Uterus (tissue), 4 donors: ENCODE measurements at places on chromosomes 4 and X. TPM values are rescaled to one million over a fixed set of nuclear protein-coding genes. Genes with fewer than 3 reads are reported as not detected.

The IL15 gene
- 4.7 TPM for total RNA-seq

The AFAP1 gene
- total RNA-seq = 55.0 TPM

DNA sequence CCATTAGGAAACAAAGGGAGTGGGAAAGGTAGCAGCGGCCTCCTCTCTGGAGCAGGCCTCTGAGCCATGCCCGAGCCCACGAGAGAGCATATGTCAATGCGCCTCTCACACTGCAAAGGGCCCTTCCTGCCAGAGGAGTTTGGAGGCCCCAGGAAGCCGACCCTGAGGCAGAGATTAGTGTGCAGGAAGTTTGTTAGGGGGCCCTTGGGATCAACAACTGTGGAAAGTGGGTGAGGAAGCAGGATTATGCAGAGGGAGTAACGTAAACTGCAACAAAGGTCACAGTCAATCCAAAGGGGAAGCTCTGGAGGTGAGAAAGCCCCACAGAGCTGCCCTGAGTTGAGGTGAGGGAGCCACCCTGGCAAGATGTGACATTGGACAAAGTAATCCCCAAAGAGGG is 17.4 kb downstream of the RTL5 start:
- no peak for DNase-seq
- no peaks in the 10 kb centered on the region for H3K36me3 ChIP-seq
- H3K4me1 ChIP-seq = no peaks in the 10 kb centered on the region
- H3K27me3 ChIP-seq = no peaks in the 10 kb centered on the region

- no peak overlapping the region for H3K4me3 ChIP-seq
- H3K27me3 ChIP-seq = no peaks in the 10 kb centered on the region
- no peaks in the 10 kb centered on the region for H3K36me3 ChIP-seq
- no peak for DNase-seq
Observed at GRCh38 chrX:131571348-131571747, 27.5 kb downstream of the OR13H1 start.

DNA sequence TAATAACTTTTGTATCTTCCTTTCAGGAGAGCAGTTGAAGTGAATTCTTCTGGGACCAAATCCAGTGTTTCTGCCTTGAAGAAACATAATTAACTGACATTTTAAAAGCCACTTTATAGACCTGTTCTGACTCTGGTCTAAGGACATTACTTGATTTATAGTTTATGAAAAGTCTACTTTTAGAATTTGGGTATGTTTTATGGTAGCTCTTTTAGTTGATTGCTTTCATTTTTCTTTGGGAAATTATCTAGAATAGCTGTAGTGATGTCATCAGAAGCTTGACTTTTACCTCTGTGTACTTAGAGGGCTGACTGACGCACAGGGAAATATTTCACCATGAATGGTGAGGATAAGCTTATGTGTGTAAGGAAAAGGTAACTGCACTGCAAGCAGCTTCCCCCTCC is 131.8 kb upstream of the LIMCH1 start:
- H3K4me3 ChIP-seq = no peak overlapping the region
- no peaks in the 10 kb centered on the region for H3K4me1 ChIP-seq
- no peaks in the 10 kb centered on the region for H3K27me3 ChIP-seq
- no peaks in the 10 kb centered on the region for H3K36me3 ChIP-seq
- H3K27ac ChIP-seq = no peak overlapping the region

GRCh38 chr4:172521248-172521647 is 647.4 kb upstream of the GALNT7 start:
- no peak for DNase-seq
- no peak overlapping the region for H3K27ac ChIP-seq
- no peak overlapping the region for H3K4me3 ChIP-seq
- H3K36me3 ChIP-seq = no peaks in the 10 kb centered on the region
- no peaks in the 10 kb centered on the region for H3K27me3 ChIP-seq
- no peaks in the 10 kb centered on the region for H3K4me1 ChIP-seq

DNA sequence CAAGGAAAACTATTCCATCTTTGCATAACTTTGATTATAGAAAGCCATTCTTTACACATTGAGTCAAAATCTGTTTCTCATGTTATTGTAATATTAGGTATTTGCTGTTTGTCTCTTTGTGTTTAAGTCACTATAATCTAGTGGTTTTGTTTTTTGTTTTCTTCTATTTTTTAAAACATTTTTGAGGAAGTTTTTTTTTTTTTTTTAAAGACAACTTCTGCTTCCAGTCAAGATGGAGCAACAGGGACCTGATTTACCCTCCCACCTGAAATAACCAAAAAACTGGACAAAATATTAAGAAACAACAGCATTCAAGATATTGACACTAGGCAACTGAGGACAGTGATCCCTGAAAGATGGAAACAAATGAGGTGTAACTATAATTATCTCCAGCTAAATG is 18.4 kb upstream of the NSUN7 start:
- H3K4me1 ChIP-seq = no peaks in the 10 kb centered on the region
- DNase-seq = no peak
- no peaks in the 10 kb centered on the region for H3K27me3 ChIP-seq
- no peak overlapping the region for H3K4me3 ChIP-seq
- no peaks in the 10 kb centered on the region for H3K36me3 ChIP-seq

DNA sequence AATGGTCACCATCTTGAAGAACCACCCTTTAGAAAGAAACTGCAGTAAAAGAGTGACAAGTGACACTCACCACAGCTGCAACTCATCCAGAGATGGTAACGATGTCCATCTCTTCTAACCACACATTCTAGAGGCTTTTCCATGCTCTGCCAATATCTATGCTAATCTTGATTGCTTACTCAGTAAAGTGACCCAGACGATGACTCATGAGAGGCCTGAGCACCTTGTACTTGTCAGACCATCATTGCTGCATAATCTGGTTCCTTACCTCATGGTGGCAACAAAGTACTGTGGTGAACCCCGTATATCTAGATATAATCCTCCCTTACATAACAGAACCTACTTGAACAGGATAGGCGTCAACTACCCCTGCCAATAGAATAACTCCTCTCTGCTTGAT is 75.6 kb downstream of the CCNG2 start:
- no peak overlapping the region for H3K27ac ChIP-seq

DNA sequence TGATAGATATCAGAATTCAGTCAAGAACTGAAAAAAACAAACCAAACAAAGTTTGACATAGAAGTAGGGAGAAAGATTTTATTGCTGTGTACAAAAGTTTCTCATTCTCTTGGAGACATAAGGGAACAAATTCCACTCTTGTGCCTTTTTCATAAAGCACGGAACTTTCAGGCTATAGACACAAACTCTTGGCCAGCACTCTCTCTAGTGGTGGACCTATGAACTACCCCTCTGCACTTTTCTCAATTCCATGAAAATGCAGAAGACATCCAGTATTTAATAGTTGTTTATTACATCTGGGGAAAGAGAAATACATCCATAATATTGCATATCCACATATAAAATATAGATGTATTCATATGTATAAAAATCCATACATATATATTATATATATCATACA is 291.6 kb upstream of the HS3ST1 start:
- no peaks in the 10 kb centered on the region for H3K36me3 ChIP-seq
- no peak overlapping the region for H3K4me3 ChIP-seq
- DNase-seq = no peak
- no peak overlapping the region for H3K27ac ChIP-seq

DNA sequence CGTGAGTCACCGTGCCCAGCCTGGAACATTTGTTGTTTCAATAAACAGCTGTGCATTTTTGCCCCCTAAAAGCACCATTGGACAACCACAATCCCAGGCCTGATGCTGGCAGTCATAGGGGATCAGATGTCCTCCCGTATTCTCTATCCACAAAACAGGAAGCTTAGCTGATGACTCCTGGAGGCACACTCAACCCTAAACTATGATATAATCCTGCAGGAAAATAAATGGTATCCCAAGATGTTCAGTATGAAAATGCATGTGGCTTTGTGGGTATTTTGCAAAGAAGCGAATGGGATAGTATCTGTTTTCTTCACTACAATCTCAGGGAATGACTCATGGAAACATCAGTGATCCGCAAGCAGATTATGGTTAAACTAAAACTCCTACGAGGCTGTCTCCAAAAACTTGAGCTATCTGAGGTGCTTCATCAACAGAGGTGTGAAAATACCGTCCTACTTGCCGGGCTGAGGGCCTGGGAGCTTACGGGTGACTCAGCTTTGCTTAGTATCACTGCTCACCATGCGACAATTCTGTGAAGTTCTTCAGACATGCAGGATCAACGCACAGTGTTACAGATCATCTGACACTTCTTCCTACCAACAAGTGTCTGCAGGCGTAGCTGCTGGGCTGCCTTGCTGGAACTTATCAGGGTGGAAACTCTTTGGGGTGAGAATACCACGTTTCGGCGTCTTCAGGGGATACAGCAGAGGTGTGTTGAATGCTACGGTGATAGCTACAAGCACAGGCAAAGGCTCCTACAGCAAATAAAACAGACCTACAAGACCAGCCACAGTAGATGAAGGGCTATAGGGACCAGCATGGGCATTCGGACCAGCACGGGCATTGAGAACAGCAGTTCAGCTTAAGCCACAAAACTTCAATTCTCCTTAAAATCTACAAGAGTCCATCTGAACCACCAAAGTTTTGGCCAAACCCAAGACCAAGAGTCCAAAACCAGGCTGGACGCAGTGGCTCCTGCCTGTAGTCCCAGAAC is 148.5 kb downstream of the DHRSX start:
- no peak overlapping the region for H3K4me3 ChIP-seq
- no peak overlapping the region for H3K27ac ChIP-seq
- H3K4me1 ChIP-seq = no peaks in the 10 kb centered on the region
- H3K27me3 ChIP-seq = no peaks in the 10 kb centered on the region
- H3K36me3 ChIP-seq = no peaks in the 10 kb centered on the region

GRCh38 chrX:65712005-65712806 is 44.8 kb downstream of the MSN start:
- no peaks in the 10 kb centered on the region for H3K27me3 ChIP-seq
- no peaks in the 10 kb centered on the region for H3K36me3 ChIP-seq

The RADX gene
- total RNA-seq = 15.7 TPM

DNA sequence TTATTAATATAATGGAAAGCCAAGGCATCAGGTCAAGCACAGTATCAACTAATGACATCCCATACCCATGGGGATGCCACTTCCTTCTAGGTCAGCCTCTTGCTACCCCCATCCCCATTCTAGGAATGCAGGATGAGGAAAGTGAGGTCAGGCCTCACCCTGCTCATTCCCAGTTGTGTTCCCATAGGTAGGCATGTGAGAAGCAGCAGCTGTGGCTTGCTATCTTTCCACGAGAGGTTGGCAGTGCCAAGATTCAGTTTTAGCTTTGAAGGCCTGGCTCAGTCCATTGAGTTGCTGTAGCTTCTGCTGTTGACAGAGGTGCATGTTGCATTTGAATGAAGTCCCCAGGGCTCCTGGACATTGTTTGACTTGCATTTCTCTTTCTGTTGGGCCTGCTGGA is 15.5 kb downstream of the LONRF3 start:
- no peak overlapping the region for H3K4me3 ChIP-seq
- DNase-seq = no peak
- H3K36me3 ChIP-seq = no peaks in the 10 kb centered on the region
- no peak overlapping the region for H3K27ac ChIP-seq
- H3K4me1 ChIP-seq = no peaks in the 10 kb centered on the region

The MAGEA12 gene
- total RNA-seq = not detected

The MAMLD1 gene
- 1.2 TPM for total RNA-seq

- no peak for DNase-seq
- H3K27ac ChIP-seq = no peak overlapping the region
- no peak overlapping the region for H3K4me3 ChIP-seq
Observed at GRCh38 chr4:42643685-42644084, 13.2 kb downstream of the ATP8A1 start.

The DGAT2L6 gene
- not detected for total RNA-seq

The VCX gene
- not detected for total RNA-seq

- H3K4me3 ChIP-seq = no peak overlapping the region
- no peaks in the 10 kb centered on the region for H3K4me1 ChIP-seq
- H3K36me3 ChIP-seq = no peaks in the 10 kb centered on the region
- DNase-seq = no peak
- H3K27ac ChIP-seq = no peak overlapping the region
Observed at GRCh38 chr4:151653548-151653918, 107.3 kb downstream of the GATB start.
